Activated CD8-positive, alpha-beta memory T cell treated with anti-CD3 and anti-CD28 coated beads for 1 hour (primary cell): ENCODE measurements at places on chromosomes 6 and 20.

DNA sequence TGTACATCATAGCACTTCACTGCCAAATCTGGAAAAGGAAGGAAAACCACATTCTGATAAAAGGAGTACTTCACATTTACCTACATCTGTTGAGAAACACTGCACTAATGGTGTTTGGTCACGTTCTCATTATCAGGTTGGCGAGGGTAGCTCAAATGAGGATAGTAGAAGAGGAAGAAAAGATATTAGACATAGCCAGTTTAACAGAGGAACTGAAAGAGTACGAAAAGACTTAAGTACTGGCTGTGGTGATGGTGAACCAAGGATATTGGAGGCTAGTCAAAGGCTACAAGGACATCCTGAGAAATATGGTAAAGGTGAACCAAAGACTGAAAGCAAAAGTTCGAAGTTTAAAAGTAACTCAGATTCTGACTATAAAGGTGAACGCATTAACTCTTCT, 32.0 kb upstream of the GJA10 start:
- no peak for DNase-seq

DNA sequence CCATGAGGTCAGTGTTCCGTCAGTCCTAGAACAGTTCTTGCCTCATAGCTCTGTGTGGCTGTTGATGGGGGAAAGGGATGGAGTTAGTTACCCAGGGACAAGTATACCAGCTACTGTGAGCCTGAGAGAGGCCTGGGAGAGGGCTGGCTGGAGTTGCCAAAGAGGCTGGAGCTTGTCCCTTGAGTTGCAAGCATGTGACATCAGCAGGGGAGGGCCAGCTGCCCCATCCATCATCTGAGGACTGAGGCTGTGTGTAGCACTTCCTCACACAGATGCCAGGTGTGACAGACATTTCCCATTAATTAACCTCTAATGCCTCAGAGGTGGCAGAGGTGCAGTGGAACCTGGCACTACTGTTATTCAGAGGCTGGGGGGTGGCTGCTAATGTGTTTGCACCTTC, 131.6 kb downstream of the PHACTR3 start:
- DNase-seq, result no peak

GRCh38 chr20:19259141-19259591, 46.7 kb downstream of the SLC24A3 start:
- no peak for DNase-seq

GRCh38 chr6:46255528-46255927, 84.7 kb upstream of the ENPP5 start:
- DNase-seq, result no peak

- DNase-seq, result no peak
These were observed 73.6 kb downstream of the POPDC3 start for GRCh38 chr6:105106260-105106659.

DNA sequence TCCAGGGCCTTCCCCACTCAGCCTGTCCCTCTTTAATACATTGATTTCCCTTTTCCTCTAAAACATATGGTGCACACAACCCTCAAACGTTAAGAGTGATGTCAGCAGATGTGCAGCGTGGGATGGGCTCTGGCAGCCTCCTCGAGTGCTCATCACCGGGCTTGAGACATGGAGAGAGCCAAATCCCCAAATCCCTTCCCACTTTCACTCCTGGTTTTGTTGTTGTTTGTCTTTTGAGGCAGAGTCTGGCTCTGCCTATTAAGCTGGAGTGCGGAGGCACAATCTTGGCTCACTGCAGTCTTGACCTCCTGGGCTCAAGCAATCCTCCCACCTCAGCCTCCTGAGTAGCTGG, 5.8 kb upstream of the PLTP start:
- DNase-seq, result no peak

DNA sequence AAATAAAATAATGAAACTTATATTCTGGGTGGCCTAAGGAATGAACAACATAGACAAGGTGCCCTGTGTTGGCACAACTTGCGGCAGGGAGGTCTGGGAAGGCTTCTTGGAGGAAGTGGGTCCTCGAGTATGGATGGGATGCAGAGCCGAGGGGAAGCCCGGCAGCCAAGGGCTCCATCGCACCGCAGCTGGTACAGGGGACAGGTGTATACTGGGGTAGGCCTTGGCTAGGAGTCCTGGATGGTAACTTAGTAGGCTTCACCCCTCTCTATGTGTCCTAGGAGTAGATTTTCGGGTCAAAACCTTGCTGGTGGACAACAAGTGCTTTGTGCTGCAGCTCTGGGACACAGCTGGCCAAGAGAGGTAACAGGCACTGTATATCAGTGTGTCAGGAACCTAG, 28.0 kb downstream of the RAB44 start:
- no peak for DNase-seq

DNA sequence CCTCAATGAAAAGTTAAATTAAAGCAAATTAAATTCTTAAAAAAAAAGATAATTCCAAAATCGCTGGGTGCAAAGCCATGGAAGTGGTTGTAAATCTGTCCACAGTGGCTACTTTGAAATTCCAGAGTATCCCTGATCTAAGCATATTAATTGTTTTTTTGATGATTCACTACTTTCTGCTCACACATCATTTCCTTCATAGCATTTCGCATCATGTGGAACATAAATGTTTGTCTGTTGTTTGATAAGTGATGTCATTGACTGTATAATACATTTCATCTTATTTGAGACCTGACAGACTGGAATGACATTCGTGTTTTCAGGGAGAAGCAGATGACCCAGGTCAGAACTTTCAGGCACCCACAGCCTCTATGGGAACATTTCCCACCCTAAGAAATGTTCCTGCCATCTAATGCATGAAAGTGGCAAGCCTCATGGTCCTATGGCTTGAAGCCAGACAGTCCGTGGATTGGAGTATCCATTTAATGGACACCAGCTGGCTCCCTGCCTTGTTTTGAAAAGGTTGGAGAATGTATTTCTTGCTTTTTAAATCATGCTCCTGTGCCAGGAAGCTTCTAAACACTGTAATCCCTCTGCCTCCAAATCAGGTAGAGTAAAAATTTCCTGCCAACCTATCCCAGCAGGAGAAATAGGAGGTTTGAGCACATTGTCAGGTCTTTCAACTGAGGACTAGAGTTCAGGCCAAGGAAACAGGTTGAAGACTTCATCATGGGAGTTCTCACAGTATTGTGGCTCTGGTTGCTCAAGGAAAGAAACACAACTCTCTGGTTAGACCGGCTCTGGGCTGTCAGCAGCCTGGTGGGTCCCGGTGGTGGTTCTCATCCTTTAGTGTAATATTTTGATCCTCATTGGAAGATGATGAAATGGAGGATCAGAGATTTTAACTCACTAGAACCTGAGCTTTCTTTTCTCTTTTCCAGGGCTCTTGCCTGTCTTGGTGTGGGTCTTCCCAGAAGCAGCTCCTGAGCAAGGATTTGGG, 157.9 kb downstream of the SLC24A3 start:
- DNase-seq, result no peak

DNA sequence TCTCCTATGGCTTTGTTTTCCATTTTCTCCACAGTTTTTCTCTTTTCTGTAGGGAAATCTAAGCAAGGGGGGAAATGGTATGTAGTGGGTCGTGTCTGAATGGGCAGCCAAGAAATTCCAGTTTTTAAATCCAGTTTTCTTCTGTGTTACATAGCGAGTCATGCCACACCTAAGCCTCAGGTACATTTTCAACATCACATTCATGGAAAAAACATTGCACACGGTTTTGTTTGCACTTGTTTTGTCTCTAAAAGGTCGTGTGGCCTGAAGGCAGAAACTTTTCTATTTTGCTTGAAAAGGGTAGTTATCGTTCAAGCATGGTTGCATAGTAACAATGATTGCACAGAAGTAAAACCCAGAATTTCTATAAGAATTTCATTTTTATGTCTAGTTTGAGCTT, 70.5 kb downstream of the MOXD1 start:
- no peak for DNase-seq

GRCh38 chr6:7214468-7214867, 98.5 kb downstream of the SSR1 start:
- DNase-seq, result no peak

- no peak for DNase-seq
These were observed 233.1 kb upstream of the ZNF217 start for GRCh38 chr20:53826597-53827291.

GRCh38 chr20:38202153-38202981, 37.3 kb upstream of the TGM2 start:
- no peak for DNase-seq

DNA sequence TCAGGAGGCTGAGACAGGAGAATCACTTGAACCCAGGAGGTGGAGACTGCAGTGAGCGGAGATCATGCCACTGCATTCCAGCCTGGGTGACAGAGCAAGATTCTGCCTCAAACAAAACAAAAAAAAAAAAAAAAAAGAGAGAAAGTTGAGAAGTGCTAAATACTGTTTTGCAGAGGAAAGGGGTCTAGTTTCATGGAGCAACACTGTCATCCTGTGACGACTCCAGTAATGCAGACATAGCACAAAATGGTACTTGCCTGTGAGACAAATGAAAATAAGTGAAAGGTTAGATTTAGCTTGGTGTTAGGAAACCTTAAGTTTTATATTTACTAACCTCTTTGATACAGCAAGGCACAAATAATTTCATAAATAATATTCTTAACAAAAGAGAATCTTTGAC, 29.7 kb downstream of the CEP162 start:
- DNase-seq, result no peak

DNA sequence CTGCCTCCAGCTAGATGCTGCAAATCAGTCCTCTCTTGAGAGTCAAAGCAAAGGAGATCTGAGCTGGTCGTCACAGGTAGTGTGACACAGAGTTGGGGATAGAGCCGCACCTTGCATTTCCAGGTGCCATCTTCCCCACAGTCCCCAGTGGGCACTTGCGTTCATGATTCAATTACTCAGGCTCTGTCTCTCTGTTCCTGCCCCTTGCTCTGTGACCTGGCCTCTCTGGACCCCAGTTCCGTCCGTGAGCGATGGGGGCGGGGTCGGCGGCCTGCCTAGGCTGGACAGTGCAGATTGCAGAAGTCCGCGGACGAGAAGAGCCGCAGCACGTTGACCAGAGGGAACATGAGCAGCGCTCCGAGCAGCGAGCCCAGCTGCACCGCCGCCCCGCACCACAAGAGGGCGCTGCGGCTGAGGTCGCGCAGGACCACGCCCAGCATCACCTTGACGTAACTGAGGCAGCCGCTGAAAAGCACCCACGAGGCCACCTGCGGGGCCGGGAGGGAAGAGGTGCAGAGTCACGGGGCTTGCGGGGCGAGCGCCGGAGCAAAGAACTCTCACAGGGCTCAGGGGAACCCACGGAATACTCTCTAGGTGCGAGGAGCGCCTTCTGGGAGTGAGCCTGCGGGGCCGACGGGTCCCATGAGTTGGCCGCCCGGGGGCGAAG, 7.4 kb downstream of the SLC52A3 start:
- no peak for DNase-seq
